ENCODE measurements at places on chromosomes 3 and 15.

DNA sequence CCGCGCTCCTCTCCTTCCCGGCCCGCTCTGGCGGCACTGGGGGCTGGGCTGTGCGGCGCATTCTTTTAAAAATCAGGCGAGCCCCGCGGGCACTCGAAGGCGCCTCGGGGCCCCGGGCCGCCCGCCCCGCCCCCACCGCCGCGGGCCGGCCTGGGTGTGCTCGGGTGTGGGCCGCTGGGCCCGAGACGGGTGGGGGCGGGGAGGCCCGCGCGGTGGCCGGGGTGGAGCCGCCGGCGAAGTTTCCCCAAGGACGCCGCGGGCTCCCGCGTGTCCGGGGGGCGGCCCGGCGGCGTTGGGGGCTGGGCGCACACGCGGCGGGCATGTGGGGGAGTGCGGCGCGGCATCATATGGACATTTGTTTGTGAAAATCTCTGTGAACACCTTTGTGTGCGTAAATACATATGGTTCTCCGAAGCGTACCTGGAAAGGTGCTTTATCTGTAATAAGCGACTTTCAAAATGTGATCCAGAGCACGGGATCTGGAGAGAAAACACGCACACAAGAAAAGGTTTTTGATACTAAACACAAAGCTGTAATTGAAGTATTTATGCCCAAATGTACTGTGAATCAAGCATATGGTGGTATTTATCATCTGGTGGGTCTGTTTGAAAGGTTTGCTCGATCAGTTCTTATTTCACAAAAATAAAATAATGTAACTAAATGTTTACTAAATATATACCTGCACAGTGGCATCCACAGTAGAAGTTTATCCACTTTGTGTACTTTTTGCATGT lies 612 bp upstream of the TBL1XR1 start:
- DNase-seq, result peak; percentile 46

- DNase-seq, result no peak
These were observed 134.8 kb downstream of the NSMCE3 start for GRCh38 chr15:29134641-29135308.

DNA sequence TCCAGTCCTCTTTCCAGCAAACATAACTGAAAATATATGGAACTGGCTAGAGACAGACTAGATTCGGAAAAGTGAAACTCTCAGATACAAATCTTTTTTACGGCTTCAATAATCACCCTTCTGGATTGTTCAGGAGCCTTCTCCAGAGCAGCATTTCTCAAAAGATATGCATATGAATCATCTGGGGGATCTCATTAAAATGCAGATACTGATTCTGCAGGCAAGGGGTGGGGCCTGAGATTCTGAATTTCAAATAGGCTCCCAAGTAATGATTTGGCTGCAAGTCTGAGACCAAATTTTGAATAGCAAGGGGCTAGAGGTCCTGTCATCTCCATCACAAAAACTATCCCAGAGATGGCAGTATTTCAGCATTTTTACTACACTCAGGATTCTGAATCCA lies 165.4 kb downstream of the CTNNB1 start:
- no peak for DNase-seq

DNA sequence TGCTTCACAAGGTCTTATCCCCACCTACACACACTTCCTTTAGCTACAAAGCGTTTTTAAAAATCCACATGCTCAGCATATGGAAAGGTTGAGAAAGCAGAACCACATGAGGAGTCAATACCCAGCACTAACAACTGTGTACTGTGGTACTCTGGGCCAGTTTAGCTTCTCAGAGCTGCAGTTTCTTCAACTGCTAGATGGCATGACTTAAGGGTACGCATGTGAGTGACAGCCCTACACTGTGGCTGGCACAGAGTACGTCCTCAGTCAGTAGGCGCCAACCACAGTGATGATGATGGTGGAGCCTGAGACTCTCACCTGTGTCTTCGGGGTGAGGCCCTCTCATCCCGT lies 17.4 kb downstream of the CCDC12 start:
- no peak for DNase-seq

DNA sequence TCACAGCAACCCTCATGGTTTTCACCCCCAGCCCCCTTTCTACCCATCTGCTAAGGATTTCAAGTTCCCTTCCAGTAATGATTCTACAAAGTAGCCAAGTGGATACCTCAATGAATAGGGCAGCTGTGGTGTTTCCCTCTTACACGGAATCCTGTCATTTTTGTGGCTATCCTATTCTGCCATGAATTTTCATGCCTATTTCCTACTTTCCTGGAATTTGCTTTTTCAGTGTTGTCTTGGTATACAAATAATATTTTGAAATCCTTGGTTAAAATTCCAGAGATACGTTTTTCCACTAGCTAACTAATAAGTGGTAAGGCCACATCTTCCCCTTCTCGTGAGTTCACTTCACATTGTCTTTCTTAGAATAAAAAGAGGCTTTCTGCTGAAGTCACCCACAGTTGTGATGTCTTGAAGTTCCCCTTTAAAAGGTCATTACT lies 7.5 kb downstream of the ADPRH start:
- DNase-seq, result no peak

DNA sequence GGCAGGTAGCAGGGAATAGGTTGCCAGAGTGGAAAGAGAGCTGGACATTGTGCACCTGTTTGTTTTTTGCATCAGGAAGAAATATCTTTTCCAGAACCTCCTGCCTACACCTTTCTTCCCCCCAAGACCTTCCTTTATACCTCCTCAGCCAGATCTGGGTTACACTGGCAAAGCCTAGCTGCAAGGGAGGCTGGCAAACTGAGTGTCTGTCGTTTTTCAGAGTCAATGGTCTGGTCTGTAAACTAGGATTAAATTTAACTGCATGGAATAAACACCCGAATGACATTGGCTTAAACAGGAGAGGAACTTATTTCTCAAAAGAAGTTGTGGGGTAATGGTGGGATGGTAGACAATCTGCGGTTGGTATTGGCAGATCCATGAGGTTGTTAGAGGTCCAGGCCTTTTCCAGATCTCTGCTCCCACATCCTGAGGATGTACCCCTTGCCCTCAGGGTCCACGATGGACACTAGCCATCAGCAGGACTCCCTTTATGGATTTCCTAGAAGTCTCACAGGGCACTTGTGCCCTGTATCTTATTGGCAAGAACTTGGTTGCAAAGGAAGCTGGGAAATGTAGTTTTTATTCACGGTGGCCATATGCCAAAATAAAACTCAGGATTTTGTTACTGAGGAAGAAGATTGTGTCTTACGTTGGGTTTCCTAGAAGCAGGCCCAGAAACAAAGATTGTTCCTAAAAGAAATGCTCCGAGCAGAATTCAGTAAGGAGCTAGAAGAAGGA lies 3.2 kb upstream of the RARRES1 start:
- DNase-seq, result no peak

GRCh38 chr3:29324180-29324651 lies 43.3 kb downstream of the RBMS3 start:
- no peak for DNase-seq

- no peak for DNase-seq
These were observed 122.4 kb downstream of the UBE2E2 start for GRCh38 chr3:23325466-23326065.

DNA sequence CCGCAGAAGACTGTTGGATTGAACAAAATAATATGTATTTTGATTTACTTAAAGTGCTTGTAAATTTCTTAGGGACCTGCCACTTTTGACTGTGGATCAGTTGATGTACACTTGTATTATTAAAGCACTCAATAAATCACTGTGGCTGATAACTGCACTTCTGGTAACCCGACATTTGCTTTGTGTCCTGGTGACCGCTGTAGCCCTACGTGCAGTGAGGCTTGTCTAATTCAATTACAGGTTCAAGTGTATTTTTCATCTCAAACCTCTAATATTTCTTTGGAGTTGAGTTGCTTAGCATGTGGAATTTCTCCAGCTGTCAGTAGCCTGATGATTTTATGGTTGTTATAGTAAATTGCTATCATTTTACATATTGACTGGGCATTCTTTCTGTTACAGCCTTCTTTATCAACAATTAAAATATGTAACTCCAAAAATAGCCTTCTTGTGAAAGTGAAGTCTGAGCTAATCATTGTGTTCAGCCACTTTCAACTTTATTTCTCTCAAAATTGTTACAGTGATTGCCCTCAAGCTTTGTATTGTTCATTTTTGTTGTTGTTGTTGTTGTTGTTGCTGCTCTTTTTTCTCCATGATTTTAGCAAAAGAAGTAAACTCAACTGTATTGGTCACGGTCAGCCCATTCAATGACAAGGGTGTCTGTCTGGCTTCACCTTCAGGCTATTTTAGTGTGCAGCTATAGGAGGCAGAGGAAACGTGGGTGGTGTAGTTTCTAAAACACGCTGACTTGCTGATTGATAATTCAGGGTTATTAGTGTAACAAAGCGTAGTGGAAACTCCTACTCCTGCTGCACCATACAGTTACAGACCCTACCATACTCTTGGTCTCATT lies 215.1 kb upstream of the UBE2E1 start:
- no peak for DNase-seq

Measured in NCI-H526 (cell line).